Stimulated activated CD4-positive, alpha-beta T cell treated with anti-CD3 and anti-CD28 coated beads, Interleukin-1b, Interleukin-23, amount 100 ng/mL, for 24 hours (primary cell): ENCODE measurements at places on chromosomes 5 and 9.

GRCh38 chr9:110104261-110104809 lies 103.6 kb downstream of the C9orf152 start:
- DNase-seq = no peak

DNA sequence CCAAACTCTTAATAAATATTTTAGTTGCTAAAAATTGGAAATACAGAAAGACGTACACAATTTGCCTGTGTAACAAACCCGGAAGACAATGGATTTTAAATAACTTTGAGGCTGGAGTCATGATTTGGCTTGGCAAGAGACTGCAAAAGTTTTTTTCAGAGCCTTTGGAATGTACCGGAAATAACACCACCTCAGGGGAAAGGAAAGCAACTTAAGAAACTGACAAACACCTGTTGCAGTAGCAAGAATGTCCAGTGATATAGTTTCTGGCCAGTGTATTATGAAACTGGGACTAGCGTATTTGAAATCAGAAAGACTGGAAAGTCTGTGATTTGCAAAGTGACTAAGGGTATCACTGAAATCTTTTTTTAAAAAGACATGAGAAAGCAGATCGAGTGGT lies 842 bp downstream of the MUSK start:
- no peak for DNase-seq

DNA sequence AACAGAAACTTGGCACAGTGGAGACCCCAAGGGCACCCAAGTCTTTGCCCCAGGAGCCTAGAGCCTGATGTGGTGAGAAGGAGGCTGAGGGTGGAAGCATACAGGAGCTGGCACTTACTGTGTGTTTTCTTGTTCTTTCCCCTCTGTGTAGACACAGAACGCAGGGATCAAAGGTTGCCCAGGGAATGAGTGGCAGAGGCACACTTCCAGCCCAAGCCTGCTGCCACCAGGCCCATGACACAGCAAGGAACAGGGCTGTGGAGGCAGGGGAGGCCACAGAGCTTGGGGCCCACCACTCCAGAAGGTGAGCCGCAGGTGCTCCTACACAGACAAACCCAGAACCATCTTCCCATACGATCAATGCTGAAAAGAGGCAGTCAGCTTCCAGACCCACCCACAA lies 73.9 kb upstream of the S1PR3 start:
- no peak for DNase-seq

DNA sequence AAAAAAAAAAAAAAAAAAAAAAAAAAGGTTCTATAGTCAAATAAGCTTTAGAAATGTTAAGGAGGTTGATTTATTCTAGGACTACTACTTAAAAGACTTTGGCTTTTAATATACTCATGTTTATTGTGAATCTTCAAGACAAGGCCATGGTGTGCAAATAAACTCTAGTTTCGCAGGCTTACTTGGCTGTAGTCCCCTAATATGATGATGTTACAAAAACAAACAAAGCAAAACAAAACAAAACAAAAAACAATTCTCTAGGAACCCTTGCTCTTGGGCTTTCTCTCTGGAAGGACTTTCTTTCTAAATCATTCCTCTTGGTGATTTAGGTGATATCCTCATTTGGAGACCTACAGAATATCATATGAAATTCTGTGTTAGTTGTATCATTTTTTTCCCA lies 172.0 kb downstream of the GDNF start:
- DNase-seq = no peak

- DNase-seq = no peak
Measured at GRCh38 chr5:34415559-34416198, 240.4 kb upstream of the RAI14 start.

DNA sequence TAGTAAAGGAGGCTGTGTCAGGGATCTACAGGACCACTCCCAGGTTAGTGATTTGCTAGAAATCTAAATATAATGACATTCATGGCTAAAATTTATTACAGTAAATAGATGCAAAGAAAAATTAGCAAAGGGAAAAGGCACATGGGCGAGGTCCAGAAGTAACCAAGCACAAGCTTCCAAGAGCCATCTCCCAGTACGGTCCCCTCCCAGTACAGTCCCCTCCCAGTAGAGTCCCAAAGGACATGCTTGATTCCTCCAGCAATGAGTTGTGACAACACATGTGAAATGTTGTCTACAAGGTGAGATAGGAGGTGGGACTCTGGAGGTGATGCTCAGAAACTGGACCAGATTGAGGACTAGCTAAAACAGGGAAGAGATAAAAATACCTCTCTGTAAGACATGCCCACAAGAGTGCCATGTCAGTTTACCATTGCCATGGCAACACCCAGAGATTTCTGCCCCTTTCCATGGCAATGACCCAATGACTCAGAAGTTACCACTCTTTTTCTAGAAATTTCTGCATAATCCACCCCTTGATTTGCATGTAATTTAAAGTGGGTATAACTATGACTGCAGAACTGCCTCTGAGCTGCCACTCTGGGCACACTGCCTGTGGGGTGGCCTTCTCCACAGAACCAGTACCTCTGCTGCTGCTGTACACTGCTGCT lies 27.9 kb upstream of the CEMIP2 start:
- no peak for DNase-seq

GRCh38 chr5:150304481-150305081 lies 1.9 kb upstream of the ARSI start:
- no peak for DNase-seq

DNA sequence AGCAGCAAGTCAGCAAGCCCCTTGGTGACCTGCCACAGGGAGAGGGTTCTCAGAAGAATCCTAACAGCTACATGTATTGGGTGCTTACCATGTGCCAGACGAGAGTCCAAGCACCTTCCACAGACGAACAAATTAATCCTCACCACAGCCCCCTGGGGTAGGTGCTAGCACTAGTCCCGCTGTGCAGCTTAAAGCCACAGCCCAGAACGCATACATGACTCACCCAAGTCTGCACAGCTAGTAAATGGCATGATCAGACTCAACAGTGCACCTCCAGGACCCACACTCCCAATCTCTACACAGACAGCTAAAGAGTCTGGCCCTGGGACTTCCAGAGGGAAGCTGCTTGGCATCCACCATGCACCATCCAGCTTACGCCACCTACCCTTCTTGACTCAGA lies 111.5 kb downstream of the PAX5 start:
- DNase-seq = no peak

GRCh38 chr5:32233696-32234447 lies 59.8 kb upstream of the GOLPH3 start:
- no peak for DNase-seq

- DNase-seq = no peak
Measured at GRCh38 chr5:62038024-62038423, 268.0 kb upstream of the KIF2A start.

- DNase-seq = no peak
Measured at GRCh38 chr9:129478961-129479630, 141.8 kb downstream of the C9orf50 start.

DNA sequence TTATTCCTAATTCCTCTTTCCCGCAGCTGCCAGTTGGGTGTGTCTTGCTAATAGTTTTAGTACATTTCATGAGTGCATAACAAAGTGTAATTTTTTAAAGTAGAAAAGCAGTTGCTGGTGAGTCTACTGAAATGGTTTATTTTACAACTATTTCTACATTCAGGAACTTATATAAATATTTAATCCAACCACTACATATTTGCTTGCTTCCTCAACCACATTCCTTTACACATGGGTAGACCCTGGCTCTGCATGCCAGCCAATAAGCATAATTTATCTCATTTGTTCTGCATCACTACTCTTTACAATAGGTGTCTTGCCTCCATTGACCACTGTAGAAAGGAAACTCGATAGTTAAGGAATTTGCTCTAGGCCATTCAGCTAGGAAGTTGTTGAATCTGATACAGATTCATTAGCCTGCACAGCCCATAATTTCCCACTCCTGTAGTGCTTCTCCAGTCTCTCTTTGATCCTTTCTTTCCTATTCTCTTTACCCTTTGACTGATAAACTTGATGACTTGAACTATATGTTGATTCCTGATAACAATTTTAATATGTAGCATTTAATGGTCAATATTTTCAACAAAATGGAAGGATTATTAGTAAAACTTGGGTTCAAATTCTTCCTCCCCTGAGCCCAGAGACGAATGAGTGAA lies 342.5 kb upstream of the ACTBL2 start:
- no peak for DNase-seq

GRCh38 chr5:112338681-112339337 lies 80.3 kb downstream of the EPB41L4A start:
- DNase-seq = no peak

- no peak for DNase-seq
Measured at GRCh38 chr9:16823906-16824305, 46.6 kb downstream of the BNC2 start.

- DNase-seq = no peak
Measured at GRCh38 chr5:170632985-170633234, 129.1 kb downstream of the KCNIP1 start.

GRCh38 chr5:158570502-158570901 lies 529.2 kb downstream of the EBF1 start:
- no peak for DNase-seq

- DNase-seq = no peak
Measured at GRCh38 chr5:84494453-84494852, 109.8 kb upstream of the EDIL3 start.

GRCh38 chr5:131379723-131380122 lies 115.9 kb downstream of the CDC42SE2 start:
- peak; percentile 35 for DNase-seq

DNA sequence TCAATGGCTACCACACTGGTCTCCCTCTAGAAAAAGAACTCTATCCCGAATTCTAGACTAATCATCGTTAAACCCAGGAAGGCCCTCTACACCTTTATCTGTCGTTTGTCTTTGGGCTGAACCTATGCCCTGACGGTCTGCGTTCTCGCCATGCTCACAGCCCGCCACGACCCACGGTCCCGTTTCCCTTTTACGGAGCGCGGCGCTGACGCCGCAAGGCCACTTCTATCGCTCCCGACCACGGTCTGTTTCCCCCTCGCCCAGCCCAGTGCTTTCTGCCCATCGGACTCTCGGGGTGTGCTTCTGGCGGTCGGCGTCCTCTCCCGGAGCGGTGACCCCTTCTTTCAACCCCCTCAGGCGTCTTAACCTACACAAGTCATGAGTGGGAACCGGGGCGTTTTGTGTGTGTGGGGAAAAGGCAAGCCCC lies 974 bp downstream of the C9orf40 start:
- DNase-seq = no peak

- DNase-seq = no peak
Measured at GRCh38 chr9:97924386-97924785, 2.1 kb upstream of the TRMO start.

GRCh38 chr9:130008538-130008937 lies 34.5 kb downstream of the FNBP1 start:
- DNase-seq = no peak

DNA sequence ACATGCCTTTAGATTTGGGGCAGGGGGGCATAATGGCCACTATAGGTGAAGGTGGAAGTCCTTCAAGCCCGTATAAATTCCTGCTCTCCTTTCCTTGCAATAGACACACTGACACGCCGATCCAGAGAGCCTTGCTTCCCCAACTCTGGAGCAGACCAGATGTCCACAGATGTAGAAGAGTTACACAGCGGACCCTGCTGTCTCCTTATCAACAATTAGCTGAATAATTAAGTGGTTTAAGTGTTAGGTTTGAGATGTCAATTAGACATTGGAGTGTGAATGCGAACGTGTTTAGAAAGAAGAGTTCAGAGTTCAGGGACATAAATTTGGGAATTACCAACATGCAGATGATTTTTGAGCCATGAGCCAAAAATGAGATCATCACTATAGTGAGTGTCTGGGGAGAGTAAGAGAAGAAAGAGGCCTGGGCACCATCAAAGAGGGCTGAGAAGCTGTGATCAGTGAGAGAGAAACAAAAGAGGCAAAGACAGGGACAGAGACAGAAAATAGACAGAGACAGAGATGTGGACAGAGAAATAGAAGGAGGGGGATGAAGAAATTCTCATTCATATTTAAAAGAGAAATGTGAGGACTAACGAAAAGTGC lies 734.4 kb upstream of the ADAMTS16 start:
- DNase-seq = no peak

DNA sequence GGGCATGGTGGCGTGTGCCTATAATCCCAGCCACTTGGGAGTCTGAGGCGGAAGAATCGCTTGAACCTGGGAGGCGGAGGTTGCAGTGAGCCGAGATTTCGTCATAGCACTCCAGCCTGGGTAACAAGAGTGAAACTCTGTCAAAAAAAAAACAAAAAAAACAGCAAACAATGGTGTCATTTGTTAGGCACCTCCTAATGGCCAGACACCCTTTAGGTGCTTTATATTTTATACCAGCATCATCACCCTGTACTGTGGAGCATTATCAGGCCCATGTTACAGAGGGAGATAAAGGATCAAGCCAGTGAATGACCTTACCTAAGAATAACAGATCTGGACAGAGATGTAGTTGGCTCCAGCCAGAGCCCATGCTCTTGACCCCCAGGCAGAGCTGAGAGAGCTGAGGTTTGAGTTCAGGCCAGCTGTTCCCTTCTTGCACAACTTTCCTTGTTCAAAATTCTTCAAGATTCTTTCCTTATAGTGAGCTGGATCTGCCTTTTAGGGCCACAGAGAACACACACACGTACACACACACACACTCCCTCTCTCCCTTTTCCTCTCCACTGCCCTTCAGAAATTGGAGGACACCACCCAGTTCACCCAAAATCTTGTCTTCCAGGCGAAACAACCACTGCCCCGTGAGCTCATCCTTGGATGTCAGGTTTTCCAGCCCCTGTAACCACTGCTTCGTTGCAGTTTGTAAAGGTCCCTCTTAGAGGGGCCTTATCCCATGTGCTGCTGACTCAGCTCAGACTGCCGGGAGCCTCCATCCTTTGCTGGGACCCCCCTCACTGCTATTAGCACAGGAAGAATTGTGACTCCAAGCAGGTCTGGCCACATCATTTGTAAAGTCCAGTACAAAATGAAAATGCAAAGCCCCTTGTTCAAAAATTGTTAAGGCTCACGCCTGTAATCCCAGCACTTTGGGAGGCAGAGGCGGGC lies 10.4 kb upstream of the PTGES start:
- no peak for DNase-seq

GRCh38 chr9:136784249-136784996 lies 6.7 kb upstream of the TMEM141 start:
- DNase-seq = no peak

DNA sequence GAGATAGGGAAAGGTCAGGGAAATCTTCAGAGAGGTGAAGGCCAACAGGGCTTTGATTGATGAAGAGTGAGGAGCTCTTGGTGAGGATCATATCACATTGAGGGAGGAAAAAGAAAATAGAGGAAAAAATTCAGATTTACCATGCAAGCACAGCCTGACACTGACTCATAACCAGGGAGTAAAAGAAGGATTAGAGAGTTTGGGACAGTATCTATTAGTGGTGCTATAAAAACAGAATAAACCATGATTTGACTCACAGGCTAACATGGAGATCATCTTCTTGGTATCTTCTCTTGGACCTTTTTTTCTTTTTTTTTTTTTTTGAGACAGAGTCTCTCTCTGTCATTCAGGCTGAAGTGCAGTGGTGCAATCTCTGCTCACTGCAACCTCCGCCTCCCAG lies 44.4 kb downstream of the MUSK start:
- no peak for DNase-seq

GRCh38 chr5:74309050-74309449 lies 331.5 kb downstream of the ENC1 start:
- DNase-seq = no peak

- DNase-seq = no peak
Measured at GRCh38 chr9:33765411-33765810, 29.9 kb upstream of the PRSS3 start.

GRCh38 chr9:131642496-131643083 lies 97.3 kb downstream of the PRRT1B start:
- DNase-seq = peak; percentile 56
